Stimulated activated CD4-positive, alpha-beta T cell treated with anti-CD3 and anti-CD28 coated beads, Interleukin-12 subunit alpha, Interleukin-12 subunit beta, amount 100 ng/mL, for 24 hours (primary cell): ENCODE measurements at places on chromosomes 7 and 10.

DNA sequence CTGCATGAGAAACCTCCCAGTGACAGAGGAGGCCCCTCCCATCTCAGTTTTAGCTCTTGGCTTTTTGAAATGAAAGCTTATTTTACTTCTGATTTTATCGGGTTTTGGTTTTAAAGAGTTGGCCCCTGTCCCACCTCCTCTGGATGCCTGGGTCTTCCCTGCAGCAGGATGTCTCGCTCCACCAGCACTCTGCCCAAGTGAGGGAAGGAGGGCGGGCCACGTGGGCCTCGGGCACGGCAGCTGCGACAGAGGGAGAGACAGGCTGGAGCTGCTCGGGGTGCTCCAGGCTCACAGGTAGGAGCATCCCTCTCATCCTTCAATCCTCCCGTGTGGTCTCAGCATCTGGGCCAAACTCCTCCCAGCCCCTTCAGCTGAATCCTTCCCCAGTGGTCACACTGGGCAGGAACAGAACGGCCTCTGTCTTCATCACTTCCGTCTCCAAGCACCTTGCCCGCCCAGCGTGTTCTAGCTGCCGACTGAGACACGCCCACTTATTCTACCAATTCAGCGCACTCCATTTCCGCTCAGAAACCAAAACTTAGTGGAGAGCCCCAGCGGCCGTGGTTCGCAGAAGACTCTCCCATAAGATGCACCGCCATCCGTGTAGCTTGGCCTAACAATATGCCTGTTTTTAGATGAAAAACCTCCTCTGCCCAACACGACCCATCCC, 222.9 kb downstream of the GLRX3 start:
- DNase-seq = no peak

GRCh38 chr10:127926455-127926854, 19.6 kb downstream of the PTPRE start:
- no peak for DNase-seq

DNA sequence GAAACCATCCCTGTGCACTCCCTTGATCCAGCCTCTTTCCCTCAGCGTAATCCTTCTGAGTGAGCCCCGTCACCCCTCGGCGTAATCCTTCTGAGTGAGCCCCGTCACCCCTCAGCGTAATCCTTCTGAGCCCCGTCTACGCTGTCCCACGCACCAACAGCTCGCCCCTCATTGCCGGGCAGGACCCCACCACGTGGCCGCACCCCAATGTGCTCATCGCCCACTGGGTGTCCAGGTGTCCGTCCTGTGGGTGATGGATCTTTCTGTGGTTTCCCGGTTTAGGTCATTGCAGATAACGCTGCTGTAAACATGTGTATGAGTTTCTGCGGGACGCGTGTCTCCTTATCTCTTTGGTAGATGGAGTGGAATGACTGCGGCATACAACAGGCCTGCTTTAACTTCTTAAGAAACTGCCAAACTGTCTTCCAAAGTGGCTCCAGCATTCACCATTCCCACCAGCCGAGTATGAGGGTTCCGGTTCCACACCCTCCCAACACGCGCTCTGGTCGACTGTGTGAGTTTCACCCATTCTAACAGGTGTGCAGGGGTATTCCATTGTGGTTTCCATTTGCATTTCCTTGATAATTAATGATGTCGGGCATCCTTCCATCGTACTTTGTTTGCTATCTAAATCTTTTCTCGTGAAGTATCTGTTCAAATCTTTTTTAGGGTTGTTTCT, 42.1 kb upstream of the NKX6-2 start:
- no peak for DNase-seq

DNA sequence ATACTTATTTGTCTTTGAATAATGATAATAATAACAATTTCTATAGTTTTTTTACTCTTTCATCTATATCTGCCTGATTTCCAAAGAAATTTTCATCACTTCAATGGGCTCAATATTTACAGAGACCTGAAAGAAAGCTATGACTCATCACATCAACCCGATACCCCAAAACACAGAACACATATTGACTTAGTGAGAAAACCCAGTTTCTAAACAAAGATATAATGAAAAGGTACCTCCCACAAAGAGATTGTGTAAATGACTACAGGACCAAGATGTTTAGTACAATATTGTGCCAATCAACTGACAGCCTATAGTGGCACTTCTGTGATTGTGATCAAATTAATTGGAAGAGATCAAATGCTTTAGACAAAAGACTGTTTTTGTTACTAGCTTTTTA, 133.9 kb downstream of the PCDH15 start:
- no peak for DNase-seq

DNA sequence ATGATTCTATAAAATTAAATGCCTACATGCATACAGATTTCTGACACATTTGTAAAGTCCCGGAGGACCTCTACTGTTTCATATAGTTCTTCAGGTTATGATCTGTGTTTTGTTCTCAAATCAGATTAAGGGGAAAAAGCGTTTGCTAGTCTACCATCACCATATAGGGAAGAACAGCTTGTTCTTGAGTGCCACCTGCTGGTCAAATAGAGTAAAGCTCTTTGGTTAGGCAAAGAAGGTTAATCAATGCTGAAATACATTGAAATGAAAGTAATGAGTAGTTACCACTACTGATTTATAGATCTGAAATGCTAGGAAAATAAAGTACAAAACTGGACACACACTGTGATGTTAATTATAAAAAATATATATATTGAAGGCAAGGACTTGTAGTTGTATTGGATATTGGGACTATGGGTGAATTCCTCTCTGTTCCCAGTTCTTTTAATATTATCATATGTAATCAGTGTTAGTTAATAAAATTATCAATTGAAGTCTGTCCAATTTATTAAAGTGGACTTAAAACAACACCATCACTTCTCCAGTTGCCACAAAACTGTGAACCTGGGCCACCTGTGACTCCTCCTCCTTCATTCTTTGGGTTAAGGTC, 72.6 kb upstream of the PDLIM1 start:
- DNase-seq = no peak

DNA sequence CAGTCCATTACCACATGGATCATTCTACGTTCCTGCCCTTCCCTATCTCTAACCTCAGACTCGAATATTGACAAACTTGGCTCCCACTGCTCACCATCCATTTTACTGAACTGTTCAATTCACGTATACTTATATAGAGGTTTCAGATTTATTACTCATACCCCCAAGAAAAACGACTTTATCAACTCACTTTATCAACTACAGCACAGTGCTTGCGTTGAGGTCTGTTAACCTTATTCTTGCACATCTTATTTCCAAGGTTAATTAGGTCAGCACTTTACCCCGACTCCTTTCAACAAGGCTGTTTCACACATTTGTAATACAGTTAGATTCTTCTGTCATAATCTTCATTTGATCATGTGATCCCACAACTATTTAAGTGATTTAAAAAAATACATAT, 162.3 kb upstream of the AHR start:
- no peak for DNase-seq

- no peak for DNase-seq
Measured at GRCh38 chr10:30169342-30169741, 110.0 kb upstream of the JCAD start.

- DNase-seq = no peak
Measured at GRCh38 chr10:75547391-75548298, 116.2 kb downstream of the LRMDA start.

- DNase-seq = no peak
Measured at GRCh38 chr10:3516923-3517255, 268.1 kb downstream of the KLF6 start.

DNA sequence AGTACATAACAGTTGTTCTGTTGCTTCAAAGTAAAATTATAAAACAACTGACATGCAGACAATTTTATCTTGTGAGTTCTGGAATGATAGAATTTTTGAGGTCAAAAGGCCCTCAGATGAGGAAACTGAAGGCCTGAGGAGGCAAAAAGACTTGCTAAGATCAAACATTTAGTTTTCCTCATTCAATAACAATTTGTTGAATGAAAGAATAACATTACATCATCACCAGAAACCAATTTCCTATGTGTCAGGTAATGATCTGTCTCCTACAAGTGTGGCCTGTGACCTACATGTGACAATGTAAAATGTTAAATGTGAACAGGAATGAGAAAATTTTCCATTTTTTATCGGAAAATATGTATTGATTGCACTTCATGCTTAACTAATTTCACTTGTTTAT, 16.6 kb upstream of the ASB4 start:
- no peak for DNase-seq

GRCh38 chr7:141355032-141355431, 196.2 kb upstream of the AGK start:
- no peak for DNase-seq

DNA sequence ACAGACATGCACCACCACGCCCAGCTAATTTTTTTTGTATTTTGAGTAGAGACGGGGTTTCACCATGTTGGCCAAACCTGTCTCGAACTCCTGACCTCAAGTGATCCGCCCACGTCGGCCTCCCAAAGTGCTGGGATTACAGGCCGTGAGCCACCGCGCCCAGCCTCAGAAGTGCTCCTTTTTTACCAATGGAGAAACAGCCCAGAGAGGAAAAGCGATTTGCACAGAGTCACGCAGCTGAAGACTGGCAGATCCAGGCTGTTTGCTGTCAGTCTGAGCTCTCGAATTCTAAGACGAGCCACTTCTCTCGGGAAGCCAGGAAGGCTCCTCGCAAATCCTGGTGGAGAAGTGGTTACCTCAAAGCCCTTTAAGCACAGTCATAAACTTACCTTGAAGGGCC, 57.4 kb upstream of the SDK1 start:
- no peak for DNase-seq

GRCh38 chr7:134685250-134685649, 38.6 kb downstream of the BPGM start:
- no peak for DNase-seq

DNA sequence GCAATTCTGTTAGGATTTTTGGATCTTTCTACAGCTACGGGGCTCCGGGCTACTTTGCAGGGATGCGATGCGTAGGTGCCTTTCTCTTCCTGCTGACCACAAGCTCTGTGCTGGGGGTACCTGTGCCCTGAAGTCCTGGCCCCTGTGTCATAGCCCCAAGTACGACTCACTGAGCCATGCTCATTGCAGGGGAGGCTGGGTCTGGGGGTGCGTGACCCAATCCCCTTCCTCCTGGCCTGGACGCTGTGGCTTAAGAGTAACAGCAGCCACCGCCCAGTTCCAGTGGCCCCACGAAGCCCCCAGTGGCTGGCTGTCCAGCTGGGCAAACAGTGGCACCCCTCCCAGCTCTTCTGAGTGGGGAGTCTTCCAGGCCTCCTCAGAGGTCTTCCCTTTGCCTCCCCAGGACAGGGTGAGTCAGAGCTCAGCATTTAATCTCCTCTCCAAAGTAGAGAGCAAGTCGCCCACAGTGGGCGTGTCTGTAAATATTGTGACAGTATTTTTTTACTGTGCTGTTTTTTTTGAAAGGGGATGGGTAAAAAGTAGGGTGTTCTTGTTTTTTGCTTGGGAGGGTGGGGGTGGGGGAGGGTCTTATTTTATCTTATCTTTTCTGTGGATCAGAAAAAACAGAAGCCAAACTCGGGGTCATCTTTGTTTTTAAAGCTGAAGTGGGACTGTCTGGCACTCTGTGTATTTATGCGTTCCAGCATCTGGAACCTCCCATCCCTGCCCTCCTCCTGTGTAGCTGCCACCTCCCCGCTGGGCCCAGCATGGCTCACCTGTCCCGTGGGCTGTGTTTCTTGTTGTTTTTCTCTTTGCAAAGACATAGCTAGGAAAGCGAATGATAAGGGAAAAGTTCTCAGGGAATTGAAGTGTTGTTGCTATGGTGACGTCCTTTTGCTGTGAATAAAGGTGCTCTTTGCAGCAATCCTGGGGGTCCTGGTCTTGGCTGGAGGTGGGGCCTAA, 8.2 kb downstream of the LFNG start:
- DNase-seq = no peak

GRCh38 chr10:1504286-1504685, 233.0 kb downstream of the ADARB2 start:
- no peak for DNase-seq

DNA sequence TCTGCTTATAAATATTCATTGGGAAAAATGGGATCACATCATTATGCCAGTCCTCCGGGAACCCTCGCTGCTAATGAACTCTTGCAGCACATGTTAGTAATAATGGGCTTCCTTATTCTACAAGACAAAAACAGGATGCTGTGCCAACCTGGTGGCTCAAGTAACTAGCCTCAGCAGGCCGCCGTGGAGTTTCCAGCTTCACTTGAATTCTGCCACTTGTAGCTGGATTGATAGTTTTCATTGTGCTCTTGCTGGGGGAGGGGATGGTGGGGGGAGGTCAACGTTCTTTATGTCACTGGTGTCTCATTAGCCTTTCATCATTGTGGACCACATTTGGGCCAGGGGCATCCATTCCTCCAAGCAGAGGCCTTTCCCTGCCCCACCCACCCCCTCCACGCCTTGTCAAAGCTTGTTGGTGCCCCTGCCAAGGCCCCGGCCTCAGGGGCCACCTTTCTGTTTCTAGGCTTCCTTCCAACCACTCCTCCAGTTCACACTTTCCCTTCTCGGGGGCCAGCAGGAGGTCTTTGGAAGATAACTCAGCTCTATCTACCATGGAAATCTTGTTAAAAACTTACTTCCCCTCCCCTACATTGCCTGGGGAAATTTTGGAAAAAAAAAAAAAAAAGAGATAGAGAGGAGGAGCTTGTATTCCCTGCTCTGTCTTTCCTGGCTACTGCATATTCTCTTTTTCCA, 153.9 kb downstream of the BMPER start:
- no peak for DNase-seq

DNA sequence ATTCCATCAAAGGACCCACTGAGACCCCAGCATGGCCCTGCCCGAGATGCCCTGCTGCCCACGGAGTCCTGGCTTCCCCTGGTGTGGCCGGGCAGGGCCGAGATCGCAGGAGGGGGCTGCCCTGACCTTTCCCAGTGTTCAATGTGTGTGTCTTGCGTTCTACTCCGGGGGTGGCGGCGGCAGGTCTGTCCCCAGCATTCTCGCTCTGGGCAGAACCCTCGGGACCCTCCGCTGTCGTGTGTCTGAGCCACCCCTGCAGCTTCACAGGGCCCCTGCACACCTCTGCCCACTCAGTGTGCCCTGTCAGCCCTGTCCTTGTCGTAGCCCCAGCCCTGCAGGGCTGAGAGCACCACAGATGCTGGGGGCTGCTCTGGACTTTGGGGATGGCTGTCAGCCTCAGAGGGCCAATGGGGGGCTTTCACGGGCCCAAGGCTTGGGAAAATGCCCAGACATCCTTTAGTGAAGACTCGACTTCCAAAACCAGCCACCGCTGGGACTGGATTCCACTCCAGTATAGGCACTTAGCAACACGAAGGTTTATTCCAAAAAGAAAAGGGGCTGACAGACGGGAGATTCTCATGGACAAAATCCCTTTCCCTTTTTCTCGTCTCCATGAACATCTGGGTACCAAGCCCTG, 30.0 kb upstream of the KNDC1 start:
- no peak for DNase-seq

DNA sequence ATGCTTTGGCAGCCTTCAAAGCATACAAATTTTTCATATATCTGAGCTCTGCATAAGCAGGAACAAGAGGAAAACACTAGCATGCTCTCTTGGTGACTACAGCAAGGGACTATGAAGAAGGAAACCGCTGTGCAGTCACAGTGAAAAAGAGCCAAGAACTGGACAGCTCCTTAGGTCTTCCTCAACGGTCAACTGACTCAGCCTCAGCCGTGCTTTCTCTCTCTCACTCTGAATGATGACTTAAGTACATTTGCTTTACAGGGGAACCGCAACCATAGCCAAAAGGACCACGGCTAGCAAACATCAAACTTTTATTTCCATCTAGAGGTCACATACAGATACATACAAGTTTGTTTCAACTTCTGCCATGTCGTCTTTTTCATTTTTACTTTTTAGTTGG, 69.9 kb downstream of the HYCC1 start:
- no peak for DNase-seq
